ENCODE measurements at places on chromosomes 1 and 21.

- no peak for DNase-seq
Measured at GRCh38 chr1:238647877-238648276, 738.5 kb upstream of the CHRM3 start.

- no peak for DNase-seq
Measured at GRCh38 chr1:209884665-209885117, 53.3 kb upstream of the SYT14 start.

- DNase-seq, result no peak
Measured at GRCh38 chr1:204974327-204974726, 68.7 kb upstream of the CNTN2 start.

DNA sequence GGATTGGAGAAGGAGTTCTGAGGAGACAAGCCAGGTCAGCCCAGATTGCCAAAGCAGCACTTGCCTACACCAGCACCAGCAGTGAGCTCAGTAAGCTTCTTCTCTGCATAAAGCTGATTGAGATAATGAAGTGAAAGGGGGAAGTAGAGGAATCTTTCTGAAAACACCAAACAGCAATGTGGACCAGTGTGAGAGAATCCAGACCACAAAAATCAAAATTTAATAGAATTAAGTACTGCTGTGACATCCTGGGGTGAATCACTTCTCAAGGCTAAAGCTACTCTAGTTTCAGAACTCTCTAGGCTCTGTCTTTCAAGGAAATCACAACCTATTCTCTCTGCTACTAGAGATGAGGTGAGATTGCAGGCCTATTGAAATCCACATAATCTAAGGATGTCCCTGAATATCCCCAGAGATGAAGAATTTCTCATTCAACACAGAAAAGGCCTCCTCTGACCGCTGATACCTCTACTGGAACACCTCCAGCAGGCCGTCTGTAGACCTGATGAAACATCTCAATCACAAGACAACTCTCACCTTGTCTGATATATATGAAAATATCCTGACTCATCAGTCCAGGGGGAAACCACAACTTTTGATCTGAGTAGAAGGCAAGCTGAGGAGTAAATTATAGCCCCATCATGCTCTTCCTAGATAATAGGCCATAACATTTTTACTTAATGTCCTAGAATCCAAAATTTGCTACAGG is at the start of gene FCRL4:
FCRL4 (minus strand) TSS at position 127 of the 709 bp plus-strand sequence. CDS start 141 bp downstream, outside the sequence.
- DNase-seq, result no peak

DNA sequence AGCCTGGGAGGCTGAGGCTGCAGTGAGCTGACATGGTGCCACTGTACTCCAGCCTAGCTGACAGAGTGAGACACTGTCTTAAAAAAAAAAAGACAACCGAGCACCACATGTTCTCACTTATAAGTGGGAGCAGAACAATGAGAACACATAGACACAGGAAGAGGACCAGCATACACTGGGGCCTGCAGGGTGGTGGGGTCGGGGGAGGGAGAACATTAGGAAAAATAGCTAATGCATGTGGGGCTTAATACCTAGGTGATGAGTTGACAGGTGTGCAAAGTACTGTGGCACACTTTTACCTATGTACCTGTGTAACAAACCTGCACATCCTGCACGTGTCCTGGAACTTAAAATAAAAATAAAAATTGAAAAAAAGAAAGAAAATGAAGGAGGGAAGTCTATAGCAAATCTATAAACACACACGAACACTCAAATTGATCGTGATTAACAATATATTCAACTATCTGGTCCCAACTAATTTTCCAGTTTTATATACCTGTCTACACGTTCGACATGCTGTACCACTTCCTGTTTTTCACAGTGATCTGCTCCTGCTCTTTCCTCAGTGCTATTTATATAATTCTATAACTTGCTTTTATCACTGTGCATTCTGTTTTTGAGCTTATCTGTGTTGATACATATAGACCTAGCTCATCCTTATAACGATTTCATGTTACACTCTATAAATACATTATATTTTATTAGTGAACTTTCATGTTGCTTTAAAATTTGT is 27.2 kb downstream of the AK5 start:
- no peak for DNase-seq

- DNase-seq, result peak; percentile 42
Measured at GRCh38 chr1:8848663-8849386, 29.7 kb downstream of the ENO1 start.

DNA sequence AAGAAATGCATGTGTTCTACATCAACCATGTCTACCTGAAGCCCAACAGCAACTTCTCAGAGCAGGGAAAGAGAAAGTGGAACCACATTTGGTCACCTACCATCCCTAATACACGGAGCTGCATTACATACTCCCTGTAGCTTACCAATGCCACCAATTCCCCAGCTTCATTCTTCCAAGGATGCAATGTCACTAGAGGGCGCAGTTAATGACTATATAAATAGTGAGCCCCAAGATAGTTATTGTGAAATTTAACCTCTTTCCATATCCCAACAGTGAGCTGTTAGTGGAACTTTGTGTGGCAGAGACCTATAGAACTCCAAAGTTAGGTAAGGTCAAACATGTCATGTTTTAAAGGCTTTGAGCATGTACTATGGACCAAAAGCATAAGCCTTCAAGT is 618.3 kb downstream of the SMYD3 start:
- DNase-seq, result no peak

DNA sequence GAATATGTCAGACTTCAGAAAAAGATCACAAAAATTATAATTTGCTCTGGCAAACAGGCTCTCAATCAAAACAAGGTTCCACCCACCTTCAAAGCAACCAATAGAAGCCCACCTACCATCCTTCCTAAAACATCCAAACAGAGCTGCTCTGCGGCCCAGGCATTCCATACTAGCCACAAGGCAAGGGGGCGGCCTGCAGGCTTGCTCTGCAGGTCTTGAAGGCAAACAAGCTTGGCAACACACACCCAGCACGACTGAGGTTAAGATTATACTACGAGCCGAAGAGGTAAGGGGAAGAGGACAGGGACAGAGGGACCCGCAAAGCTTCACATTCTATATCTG is 207.3 kb downstream of the SLC45A1 start:
- no peak for DNase-seq

DNA sequence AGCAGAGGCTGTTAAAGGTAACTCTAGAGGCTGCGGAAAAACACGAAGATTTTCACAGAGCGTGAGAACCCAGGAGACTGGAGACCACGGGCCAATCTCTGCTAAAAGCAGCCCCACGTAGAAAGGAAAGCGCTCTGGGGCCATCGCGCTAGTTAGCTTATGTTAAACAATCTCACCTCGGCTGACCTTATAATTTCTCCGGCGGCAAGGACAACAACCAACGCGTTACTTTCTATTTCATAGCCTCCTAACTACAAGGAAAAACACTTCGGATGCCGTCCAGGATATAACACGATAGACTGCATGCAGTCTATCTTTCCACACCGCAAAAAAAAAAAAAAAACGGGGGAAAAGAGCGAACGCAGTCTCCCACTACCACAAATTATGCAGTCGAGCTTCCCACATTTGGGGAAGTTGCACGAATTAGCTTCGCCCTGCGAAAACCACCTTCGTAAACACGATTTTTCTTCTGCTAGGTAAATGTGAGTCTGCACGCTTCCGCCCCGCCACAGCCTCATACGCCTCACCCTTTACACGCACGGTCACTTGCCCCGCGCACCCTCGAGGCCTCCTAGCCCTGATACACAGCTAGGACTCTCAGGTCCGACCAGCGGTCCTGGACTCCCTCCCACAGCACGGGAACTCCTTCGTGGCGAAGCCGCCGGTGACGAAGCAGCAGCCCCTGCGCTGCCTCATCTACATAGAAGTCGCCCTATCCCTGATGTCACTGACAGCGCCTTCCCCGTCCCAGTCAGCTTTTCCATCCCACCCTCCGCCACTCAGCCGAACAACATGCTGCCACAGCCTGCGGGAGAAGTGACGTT is 87.8 kb downstream of the PRKAB2 start:
- DNase-seq, result peak; percentile 64

- no peak for DNase-seq
Measured at GRCh38 chr1:97174039-97174704, 452.6 kb downstream of the PTBP2 start.

- DNase-seq, result no peak
Measured at GRCh38 chr1:24914226-24915069, 15.6 kb downstream of the RUNX3 start.

DNA sequence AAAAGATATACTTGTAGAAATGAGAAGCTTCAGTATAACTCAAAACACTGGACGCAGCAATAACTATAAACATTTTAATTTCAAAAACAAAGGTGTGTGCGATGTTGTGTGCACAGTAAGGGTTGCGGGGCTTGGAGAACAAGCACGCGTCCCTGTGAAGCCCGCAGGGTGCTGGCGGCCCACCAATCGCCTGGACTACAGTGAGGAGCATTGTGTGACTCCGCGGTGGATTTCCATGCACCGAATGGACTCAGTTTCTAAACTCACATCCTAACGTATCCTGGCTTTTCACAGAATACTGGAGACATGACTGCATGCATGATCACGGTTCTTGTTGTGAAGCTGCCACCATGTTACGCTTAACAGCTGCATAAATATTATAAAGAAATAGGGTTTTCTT is 33.0 kb downstream of the NTPCR start:
- DNase-seq, result no peak

GRCh38 chr21:39675993-39676661 is 63.4 kb downstream of the B3GALT5 start:
- no peak for DNase-seq

GRCh38 chr1:18707696-18708257 is 77.1 kb downstream of the PAX7 start:
- DNase-seq, result no peak

GRCh38 chr21:15999741-16000140 is 270.0 kb downstream of the USP25 start:
- DNase-seq, result no peak

DNA sequence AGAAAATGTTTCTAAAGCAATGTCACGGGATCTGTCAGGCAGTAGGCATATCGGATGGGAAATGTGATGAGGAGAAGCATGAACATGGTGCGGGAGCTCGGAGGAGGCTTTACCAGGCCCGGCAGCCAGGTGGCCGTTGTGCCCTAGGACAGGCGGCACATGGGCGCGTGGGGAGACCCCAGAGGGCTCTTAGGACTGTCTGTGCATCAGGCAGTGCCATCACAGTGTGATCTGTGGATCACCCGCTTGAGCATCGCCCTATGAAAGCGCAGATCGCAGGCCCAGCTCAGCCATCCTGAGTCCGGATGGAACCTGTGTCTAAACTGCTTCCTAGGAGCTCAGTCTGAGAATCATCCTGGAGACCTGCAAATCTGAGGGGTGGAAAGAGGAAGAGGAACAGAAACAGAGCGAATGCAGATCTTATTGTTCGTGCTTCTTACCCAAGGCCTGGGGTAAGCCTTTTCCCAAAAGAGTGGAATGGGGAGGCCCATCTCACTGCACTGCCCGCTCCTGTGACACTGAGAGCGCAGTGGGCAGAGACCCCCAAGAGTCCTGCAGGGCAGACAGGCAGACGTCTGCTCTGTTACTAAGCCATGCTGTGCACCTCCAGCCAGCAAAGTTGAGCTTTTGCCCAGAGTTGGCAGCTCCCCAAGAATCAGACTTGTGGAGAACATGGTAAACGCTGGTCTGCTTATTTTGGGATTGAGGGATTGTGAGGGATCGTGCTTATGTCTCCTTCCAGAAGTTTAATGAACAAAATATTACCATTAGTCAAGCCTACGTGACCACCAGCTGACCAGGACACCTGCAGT is 251.0 kb downstream of the RHOU start:
- DNase-seq, result no peak

GRCh38 chr1:224433041-224433691 is 1.4 kb downstream of the WDR26 start:
- no peak for DNase-seq

DNA sequence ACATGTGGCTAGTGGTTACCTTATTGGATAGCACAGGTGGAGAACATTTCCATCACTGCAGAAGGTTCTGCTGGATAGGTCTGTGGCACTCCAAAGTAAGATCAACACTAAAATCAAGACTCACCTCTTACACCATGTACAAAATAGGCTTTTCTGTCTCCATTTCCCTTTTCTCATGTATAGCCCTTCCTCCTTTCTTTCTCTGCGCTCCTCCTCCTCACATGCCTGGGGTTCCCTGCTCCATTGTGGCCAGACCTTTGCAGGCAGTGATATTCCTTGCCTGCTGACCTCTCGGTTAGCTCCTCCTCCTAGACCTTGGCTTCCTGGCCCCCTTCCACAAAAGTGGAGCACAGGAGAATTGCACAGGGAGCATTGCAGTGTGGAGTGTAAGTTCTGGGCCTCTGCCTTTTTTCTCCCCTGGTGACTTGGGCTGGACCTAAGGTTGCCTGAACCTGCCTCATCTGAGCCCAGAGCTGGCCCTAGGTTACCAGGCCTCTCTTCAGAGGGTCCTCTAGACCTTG is 33.2 kb upstream of the RBM15 start:
- no peak for DNase-seq

DNA sequence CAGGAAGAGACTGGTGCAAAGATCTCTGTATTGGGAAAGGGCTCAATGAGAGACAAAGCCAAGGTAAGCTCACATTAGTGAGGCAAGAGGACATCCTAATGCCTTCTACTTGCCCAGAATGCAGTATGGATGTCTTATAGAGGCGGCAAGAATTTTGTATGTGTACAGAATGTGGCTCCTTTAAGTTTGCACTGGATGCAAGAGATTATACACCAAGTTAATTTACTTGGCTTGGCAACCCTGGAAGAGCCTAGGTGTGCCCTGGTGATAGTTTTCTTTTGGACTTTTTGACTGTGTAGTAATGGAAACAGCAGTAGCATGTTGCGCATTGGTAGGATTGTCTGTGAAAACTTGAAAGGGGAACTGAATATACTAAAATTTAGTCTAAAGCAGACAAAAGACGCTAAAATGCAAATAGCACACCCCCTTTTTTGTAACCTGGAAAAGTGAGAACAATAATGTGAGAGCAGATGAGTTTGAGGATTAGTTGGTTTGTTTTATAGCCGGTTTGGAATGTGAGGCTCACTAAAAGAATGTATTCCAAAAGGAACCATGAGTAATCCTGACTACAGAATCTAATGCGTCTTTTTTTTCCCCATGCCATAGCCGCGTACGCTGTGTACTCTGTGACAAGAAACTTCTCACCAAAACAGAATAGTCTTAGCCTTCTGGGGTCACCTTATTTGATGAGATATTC is 18.1 kb downstream of the KHDRBS1 start:
- no peak for DNase-seq

GRCh38 chr1:10299151-10299550 is 88.8 kb downstream of the KIF1B start:
- no peak for DNase-seq

GRCh38 chr1:211332830-211333229 is 6.2 kb downstream of the TRAF5 start:
- no peak for DNase-seq

GRCh38 chr1:40745176-40745575 is 38.4 kb upstream of the KCNQ4 start:
- no peak for DNase-seq

DNA sequence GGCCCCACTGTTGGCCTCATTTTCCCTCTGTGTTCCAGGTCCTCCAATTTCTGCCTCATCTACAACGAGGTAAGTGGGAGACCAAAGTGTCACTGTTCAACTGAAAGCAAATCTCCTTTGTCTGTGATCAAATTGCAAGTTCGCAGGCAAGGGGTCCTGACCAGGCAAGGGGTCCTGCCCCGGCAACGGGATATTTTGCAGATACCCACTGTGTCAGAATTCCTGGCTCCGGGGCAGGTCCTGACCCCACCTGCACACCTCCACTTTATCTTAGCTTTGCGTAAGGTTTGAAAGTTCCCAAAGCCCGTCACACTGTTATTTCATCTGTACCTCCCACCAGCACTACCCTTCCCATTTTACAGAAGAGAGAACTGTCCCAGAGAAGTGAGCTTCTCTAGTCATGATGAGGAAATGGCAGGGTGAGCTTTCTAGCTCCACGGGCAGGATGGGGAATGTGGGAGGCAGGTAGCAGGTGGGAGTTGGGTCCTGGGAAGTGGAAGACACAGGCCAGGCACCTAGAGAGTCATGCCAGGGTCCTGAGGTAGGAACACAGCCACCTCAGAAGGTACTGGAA is 32.0 kb upstream of the CSF1 start:
- DNase-seq, result no peak

All from stimulated activated CD8-positive, alpha-beta memory T cell treated with anti-CD3 and anti-CD28 coated beads, Interleukin-4, amount 100 ng/mL, for 4 hours (primary cell).